ENCODE measurements at places on chromosomes 5 and 9. TPM values are rescaled to one million over a fixed set of nuclear protein-coding genes. Genes with fewer than 3 reads are reported as not detected.

GRCh38 chr5:14395411-14395810 is 186.2 kb upstream of the OTULINL start:
- H3K4me1 ChIP-seq: no peaks in the 10 kb centered on the region
- H3K36me3 ChIP-seq: peaks cover 77% of the 10 kb centered on the region
- no peaks in the 10 kb centered on the region for H3K27me3 ChIP-seq
- DNase-seq: no peak
- no peak overlapping the region for H3K4me3 ChIP-seq

- DNase-seq: no peak
- peaks cover 79% of the 10 kb centered on the region for H3K36me3 ChIP-seq
- H3K27me3 ChIP-seq: no peaks in the 10 kb centered on the region
- H3K4me3 ChIP-seq: no peak overlapping the region
These were observed 22.3 kb downstream of the TTF1 start for GRCh38 chr9:132384376-132384775.

Gene C9orf50
- not detected for total RNA-seq

Gene BTNL8
- not detected for total RNA-seq

DNA sequence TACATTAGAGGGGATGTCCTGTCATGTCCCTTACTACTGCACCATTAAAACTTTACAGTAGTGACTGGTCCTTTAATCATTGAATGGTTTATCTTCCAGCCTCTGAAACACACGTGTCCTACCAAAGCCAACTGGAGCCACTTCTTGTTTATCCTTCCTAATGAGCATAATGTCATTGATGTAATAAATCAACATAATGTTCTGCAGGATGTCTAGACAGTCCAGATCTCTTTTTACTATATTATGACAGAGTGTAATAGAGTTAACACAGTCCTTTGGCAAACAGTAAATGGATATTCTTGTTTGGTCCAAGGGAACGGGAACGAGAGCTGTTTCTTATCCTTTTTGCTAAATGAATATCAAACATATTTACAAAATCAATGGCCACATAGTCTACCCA is 88.1 kb upstream of the PTPRD start:
- H3K27ac ChIP-seq: no peak overlapping the region
- DNase-seq: no peak
- no peaks in the 10 kb centered on the region for H3K36me3 ChIP-seq
- peaks cover 6% of the 10 kb centered on the region for H3K4me1 ChIP-seq
- H3K4me3 ChIP-seq: no peak overlapping the region

DNA sequence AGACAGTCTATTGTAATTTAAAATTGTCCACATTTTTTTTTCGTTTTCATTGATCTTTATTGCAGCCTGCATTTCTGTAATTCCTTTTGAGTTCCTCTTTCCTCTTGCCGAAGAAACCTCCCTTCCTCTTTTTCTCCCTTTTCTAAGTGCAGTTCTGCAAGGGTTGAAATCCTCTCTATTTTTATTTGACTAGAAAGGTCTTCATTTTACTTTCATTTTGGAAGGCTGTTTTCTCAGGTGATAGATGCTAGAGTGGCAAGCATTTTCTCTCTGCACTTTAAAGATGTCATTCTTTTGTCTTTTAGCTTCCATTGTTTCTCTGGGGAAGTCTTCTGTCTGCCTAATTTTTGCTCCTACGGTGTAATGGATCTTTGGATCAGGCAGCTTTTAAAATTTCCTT is 248.5 kb downstream of the SMARCA2 start:
- DNase-seq: no peak
- peaks cover 8% of the 10 kb centered on the region for H3K4me1 ChIP-seq
- peaks cover 17% of the 10 kb centered on the region for H3K27me3 ChIP-seq
- no peak overlapping the region for H3K27ac ChIP-seq
- H3K36me3 ChIP-seq: no peaks in the 10 kb centered on the region
- H3K4me3 ChIP-seq: no peak overlapping the region
